ENCODE measurements at places on chromosomes 12 and 14. TPM values are rescaled to one million over a fixed set of nuclear protein-coding genes. Genes with fewer than 3 reads are reported as not detected.

GRCh38 chr12:5439788-5440300 is 7.9 kb downstream of the NTF3 start:
- DNase-seq = no peak

GPR84 gene
- total RNA-seq = not detected

CD4 gene
- not detected for total RNA-seq

GRCh38 chr14:62364800-62365280 is 602.6 kb downstream of the SNAPC1 start:
- DNase-seq = peak; percentile 12

GRCh38 chr12:7929083-7929792 is 6.7 kb downstream of the SLC2A3 start:
- no peak for DNase-seq

GRCh38 chr12:117821480-117822175 is 147.2 kb downstream of the KSR2 start:
- DNase-seq = peak; percentile 59

DNA sequence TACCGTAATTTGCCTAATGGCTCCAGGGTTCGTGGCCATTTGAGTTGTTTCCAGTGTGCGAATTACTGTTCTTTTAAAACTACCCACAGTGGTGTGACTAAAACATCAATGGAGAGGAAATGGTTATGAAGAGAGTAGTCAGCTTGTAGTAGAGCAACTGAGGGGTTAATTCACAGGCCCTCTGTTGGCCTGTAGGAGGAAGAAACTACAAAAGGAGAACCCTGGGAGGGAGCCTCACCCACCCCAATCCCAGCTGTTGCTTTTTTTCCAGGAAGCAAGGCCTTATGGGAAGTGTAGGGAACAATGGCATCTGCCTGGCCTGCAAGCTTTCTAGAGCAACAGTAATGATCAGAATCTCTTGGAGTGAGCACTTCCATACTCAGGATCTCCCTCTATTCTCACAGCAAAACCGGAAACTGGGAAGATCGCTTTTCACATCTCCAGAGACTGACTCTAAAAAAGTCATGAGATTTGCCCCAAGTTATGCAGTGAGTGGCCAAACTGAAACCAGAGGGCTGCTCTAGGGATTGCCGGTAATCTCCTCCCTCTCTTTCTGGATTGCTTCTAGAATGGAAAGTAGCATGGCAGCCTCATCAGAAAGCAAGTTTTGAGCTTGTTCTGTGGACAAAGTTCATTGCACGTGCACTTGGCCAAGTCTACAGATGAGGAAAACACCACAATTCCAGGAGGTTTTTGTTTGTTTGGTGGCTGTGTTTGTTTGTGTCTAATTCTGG is 125.3 kb upstream of the PWP1 start:
- no peak for DNase-seq

- no peak for DNase-seq
Measured at GRCh38 chr12:14850929-14851663, 7.8 kb upstream of the ART4 start.

GRCh38 chr14:32319368-32320049 is 9.6 kb upstream of the AKAP6 start:
- DNase-seq = peak; percentile 53

MANSC4 gene
- not detected for total RNA-seq

Measured in M059J (cell line).